Activated CD8-positive, alpha-beta T cell treated with anti-CD3 and anti-CD28 coated beads for 36 hours (primary cell): ENCODE measurements at places on chromosomes 5 and 9. TPM values are rescaled to one million over a fixed set of nuclear protein-coding genes. Genes with fewer than 3 reads are reported as not detected.

- H3K27ac ChIP-seq, result no peak overlapping the region
- H3K4me1 ChIP-seq, result no peaks in the 10 kb centered on the region
- peak; percentile 9 for DNase-seq
- no peaks in the 10 kb centered on the region for H3K36me3 ChIP-seq
These were observed 1062.6 kb downstream of the NR2F1-AS1 start for GRCh38 chr5:92518318-92518904.

DNA sequence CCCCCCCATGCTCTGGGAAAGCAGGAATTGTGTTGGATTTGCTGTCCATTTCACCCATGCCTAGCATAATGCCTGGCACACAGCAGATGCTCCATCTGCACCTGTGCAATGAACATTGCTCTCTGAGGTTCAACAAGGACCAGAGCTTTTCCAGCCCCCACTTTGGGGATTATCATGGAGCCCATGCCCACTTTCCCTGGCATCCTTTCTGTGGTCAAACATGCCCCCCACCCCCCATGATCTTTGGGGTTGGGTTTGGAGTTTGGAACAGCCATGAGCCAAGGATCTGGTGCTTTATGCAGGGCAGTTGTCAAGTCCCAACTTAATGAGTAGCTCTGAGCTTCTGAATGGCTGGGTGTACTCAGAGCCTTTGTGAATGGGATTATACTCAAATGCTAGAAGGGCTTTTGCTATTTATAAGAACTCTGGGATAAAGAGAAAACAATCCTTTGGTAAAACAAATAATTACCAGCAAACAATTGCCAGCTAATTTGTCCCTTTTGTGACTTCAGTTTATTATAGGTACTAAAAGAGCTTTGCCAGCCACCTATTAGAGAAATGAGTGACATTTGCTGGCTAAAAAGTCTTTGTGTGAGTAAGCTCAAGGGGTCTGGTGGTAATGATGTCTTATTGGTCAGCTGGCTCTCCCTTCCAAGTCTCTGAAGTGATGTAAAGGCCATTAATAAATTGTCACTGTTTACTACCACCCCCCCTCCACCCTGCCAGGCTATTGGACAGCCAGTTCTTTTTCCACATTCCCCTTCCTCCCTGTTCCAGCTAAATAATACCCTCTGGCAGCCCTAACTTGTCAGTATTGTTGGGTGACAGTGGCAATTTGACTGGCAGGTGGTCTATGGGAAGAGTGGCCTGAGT lies 182.3 kb downstream of the MACROH2A1 start:
- no peak for DNase-seq
- H3K36me3 ChIP-seq, result no peaks in the 10 kb centered on the region
- H3K4me1 ChIP-seq, result no peaks in the 10 kb centered on the region
- no peak overlapping the region for H3K4me3 ChIP-seq
- no peak overlapping the region for H3K27ac ChIP-seq
- H3K27me3 ChIP-seq, result no peaks in the 10 kb centered on the region

GRCh38 chr5:120552638-120553037 lies 88.5 kb downstream of the PRR16 start:
- H3K27me3 ChIP-seq, result no peaks in the 10 kb centered on the region
- H3K4me3 ChIP-seq, result no peak overlapping the region
- no peak for DNase-seq
- H3K4me1 ChIP-seq, result no peaks in the 10 kb centered on the region
- no peak overlapping the region for H3K27ac ChIP-seq

DNA sequence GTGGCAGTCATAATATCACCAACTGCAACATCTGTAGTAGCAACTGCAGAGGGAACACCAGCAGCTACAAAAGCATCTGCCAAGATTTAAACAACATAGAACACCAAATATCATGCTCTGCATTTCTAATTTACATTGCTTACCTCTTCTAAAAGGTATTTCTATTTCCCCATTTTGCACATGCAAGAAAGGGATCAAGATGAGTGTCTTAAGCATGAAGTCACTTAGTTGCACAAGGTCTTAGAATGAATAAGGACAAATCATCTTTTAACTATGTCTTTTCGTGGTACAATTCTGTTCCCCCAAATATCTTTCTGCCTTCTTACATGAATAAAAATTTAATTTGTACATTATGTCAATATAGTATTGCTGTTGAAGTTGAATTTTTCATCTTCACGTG lies 1746.4 kb downstream of the EFNA5 start:
- no peaks in the 10 kb centered on the region for H3K36me3 ChIP-seq
- no peak overlapping the region for H3K27ac ChIP-seq
- H3K4me3 ChIP-seq, result no peak overlapping the region
- no peak for DNase-seq

DNA sequence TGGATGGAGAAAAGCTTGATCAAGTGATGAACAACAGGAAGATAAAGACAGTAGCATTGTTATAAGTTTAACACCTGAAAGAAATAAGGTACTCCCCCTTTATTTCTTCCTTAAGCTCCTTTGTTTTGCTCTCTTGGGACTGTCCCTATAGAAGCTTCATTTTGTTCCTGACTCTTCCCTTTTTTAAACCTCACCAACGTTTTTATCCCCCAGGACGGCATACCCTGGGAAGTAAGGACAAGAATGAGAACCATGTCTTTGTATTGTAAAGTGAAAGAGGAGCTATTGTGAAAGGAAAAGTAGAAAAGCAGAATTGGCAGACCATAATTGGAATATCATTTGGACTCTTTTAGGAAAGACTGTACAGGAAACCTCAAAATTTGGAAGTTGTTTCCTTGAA lies 1368.6 kb upstream of the C9orf72 start:
- H3K4me3 ChIP-seq, result no peak overlapping the region
- DNase-seq, result no peak
- H3K36me3 ChIP-seq, result no peaks in the 10 kb centered on the region
- H3K27ac ChIP-seq, result no peak overlapping the region

DNA sequence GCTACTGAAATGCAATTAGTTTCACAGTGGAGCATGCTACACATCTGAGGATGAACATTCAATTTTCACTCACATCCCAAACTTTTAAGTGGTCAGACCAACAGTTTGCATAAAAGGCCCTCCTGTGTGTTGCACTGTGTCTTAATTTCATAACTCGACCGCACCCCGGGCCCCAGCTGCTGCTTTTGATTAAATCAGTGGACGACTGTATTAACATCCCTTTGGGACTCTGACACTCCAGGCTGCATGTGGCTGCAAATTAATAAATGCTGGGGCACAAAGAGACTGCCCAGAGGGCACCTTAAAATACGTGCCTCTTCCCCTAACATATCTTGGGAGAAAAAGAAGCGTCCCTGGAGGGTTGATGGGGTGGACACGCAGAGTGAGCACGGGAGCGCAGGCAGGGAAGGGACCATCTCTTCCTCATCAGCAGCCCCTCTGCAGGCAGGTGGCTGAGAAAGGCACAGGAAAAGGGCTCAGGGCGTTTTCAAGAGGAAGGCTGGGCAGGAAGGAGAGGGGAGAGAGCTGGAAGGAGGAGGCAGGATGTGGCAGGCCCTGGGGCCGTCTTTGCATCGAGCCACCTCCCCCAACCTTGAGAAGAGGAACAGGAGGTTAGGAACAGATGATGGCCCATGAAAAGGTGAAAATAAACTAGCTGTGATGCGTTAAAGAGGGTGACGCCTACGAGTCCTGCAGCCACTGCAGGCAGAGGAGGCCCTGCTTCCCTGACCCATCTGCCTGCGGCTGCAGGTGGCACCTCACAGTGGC lies 18.6 kb downstream of the MED10 start:
- peak; percentile 43 for DNase-seq
- H3K4me3 ChIP-seq, result no peak overlapping the region
- H3K27ac ChIP-seq, result peak overlapping the region; percentile 76

DNA sequence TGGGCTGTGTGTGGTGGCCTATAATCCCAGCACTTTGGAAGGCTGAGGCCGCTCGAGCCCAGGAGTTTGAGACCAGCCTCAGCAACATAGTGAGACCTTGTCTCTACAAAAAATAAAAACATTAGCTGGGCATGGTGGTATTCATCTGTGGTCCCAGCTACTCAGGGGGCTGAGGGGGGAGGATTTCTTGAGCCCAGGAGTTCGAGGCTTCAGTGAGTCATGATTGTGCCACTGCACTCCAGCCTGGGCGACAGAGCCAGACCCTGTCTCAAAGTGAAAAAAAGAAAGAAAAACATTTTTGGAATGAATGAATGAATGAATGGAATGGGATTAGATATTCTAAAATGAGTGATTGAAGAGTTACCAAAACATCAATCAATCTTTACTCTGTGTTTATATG lies 85.8 kb downstream of the FGF1 start:
- H3K4me3 ChIP-seq, result no peak overlapping the region
- H3K4me1 ChIP-seq, result peaks cover 3% of the 10 kb centered on the region
- no peak for DNase-seq
- peaks cover 13% of the 10 kb centered on the region for H3K27me3 ChIP-seq

DNA sequence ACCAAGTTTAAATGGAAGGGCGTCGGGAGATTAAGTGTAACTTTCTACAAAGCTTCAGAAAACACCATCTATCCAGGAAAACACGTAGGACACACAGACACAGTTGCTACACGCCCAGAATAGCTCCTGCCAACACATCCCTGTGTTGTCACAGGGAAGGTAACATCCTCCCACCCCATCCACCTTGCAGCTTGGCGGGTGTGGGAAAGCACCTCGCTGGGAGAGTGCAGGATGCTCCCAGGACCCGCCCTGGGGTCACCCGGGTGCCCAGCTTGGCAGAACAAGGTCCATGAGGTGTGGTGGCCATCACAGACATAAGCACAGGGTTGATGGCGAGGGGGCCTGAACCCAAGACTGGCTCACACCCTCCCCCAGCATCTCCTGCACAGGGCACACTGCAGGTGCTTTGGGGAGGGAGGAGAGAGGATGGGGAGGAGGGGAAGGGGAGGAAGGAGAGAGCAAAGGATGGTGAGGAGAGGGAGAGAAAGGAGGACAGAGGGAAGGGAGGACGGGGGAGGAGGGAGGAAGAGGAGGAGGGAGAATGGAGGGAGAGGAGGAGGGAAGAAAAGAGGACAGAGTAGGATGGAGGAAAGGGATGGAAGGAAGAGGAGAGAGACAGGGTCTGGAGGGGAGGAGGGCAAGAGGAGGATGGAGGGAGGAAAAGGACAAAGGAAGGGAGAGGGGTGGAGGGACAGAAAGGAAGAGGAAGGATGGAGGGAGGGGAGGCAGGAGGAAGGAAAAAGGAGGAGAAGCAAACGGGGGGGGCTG lies 37.2 kb downstream of the GOLM1 start:
- H3K27ac ChIP-seq, result no peak overlapping the region
- H3K36me3 ChIP-seq, result no peaks in the 10 kb centered on the region
- H3K27me3 ChIP-seq, result peaks cover 2% of the 10 kb centered on the region
- H3K4me3 ChIP-seq, result no peak overlapping the region

- no peaks in the 10 kb centered on the region for H3K27me3 ChIP-seq
- no peak overlapping the region for H3K27ac ChIP-seq
- no peaks in the 10 kb centered on the region for H3K4me1 ChIP-seq
- H3K36me3 ChIP-seq, result no peaks in the 10 kb centered on the region
These were observed 323.0 kb downstream of the SPOCK1 start for GRCh38 chr5:137176126-137176525.

GRCh38 chr5:72378639-72379289 lies 58.6 kb downstream of the PTCD2 start:
- no peak overlapping the region for H3K27ac ChIP-seq
- no peaks in the 10 kb centered on the region for H3K36me3 ChIP-seq
- H3K4me3 ChIP-seq, result no peak overlapping the region
- no peak for DNase-seq
- peaks cover 7% of the 10 kb centered on the region for H3K27me3 ChIP-seq

DNA sequence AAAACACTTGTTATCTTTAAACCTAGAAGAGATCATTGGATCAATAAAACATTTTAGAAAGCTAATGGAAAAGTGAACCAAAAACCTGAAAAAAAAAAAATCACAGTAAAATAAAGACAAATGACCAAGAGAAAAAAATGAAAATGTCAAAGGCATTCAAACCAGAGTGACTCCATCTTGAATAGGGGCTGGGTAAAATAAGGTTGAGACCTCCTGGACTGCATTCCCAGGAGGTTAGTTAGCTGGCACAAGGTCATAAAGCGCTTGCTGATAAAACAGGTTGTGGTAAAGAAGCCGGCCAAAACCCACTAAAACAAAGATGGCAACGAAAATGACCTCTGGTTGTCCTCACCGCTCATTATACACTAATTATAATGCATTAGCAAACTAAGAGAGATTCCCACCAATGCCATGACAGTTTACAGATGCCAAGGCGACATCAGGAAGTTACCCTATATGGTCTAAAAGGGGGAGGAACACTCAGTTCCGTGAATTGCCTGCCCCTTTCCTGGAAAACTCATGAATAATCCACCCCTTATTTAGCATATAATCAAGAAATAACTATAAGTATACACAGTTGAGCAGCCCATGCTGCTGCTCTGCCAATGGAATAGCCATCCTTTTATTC lies 116.7 kb upstream of the NEK6 start:
- peaks cover 2% of the 10 kb centered on the region for H3K27me3 ChIP-seq
- no peak overlapping the region for H3K4me3 ChIP-seq
- peaks cover 2% of the 10 kb centered on the region for H3K4me1 ChIP-seq

GRCh38 chr9:78031893-78032729 lies 500 bp upstream of the GNAQ start:
- peaks cover 7% of the 10 kb centered on the region for H3K36me3 ChIP-seq
- peaks cover 36% of the 10 kb centered on the region for H3K4me1 ChIP-seq
- peaks cover 7% of the 10 kb centered on the region for H3K27me3 ChIP-seq
- peak overlapping the region; percentile 81 for H3K4me3 ChIP-seq
- H3K27ac ChIP-seq, result peak overlapping the region; percentile 88

DNA sequence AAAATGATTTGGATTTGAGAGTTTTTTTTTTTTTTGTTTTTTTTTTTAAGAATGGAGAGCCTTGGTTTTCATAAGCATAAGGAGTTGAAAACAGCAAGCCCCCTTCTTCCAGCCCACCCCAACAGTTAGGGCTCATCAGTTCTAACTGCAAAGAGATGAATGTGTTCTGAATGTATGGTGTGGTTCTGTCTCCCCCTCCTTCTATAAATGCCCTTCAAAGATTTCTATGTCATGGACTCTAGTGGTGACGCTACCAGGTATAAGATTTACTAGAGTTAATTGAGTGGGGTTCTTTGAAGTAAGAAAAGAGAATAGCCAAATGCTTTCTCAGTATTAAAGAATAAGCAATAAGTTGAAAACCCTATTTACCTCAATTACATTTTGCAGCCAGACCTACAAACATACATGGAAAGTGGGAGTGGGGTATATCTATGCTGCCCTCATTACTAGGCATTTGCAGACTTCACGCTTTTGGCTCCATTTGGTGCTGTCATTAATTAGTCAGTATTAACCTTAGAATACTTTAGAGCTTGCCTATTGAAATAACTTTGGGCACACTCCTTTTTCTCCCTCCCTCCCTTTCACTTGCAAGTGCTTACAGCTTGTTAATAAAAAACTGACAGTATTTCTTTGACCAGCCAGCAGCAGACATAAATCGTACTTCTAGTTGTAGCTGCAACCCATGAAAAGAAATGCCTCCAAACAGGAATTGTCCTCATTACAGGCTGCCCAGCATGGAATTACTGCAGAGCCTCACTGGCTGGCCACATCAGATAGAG lies 667.2 kb upstream of the ZNF608 start:
- no peak overlapping the region for H3K4me3 ChIP-seq
- H3K27ac ChIP-seq, result no peak overlapping the region
- no peak for DNase-seq
- peaks cover 4% of the 10 kb centered on the region for H3K4me1 ChIP-seq
- no peaks in the 10 kb centered on the region for H3K36me3 ChIP-seq

Gene MAMDC2
- not detected for total RNA-seq

Gene ADAMTS13
- total RNA-seq, result 2.9 TPM

Gene PAM
- 65.8 TPM for total RNA-seq

Gene ADGRV1
- 0.18 TPM for total RNA-seq
